ENCODE measurements at places on chromosomes 5 and 9.

DNA sequence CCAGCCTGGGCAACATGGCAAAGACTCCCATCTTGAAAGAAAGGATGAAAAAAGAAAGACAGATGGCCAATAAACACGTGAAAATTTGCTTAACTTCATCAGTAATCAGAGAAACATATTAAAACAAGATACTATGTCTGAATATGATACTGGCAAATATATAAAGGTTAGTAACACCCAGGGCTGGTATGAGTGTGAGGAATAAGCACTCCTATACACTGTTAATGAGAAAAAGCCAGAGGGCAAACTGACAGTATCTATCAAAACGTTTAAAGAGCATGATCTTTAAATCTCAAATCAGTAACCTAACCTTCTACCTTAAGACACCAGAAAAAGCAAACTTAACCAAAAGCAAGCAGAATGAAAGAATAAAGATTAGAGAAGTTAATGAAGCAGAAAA lies 14.1 kb downstream of the B4GALT1 start:
- no peak for DNase-seq

DNA sequence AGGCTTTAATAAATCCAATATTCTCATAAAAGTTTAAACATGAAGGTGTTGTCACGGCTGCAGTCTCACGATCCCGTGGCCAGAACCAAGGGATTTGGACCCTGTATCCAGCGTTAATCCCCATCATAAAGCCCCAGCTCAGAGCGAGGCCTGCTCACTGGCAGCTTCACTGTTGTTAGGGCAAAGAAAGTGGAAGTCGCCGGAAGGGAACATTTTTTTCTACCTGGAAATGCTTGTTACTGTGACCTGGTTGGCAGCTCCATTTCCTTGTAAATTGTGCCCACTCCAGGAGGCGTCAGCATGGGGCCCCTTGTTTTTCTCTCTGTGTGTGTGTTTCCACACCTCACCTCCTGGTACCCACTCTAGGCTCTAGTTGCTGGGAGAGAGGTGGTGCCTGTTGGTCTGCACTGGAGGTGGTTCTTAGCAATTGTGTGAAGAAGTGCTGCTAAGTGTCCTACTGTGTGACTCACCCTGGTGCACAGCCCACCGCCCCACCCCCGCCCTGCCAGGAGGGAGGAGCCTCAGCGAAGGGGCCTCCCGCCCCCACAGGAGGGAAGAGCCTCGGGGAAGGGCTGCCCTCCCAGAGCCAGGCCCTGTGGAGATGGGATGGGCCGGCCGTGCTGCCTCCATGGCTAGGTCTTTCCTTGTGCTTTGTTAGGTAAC lies 105.1 kb downstream of the EHMT1 start:
- DNase-seq, result no peak

DNA sequence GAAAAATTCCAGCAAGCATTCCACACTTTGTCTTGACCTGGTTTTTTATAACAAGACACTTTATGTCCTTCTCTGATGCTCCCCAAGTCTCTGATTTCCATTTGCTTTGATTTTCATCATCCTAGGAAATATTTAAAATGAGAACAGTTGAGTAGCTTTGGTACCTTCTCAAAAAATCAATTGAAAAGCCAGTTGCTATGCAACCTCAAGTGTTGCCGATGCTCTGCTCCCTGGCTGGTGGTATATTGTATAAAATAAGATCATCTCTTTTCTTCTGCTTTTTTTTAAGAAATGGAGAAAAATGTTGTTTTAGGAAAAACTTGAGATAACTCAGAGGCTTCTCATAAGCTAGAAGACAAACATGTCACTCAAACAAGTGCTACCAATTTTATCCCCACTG lies 109.7 kb downstream of the ZNF354C start:
- no peak for DNase-seq

GRCh38 chr5:168951356-168951755 lies 349.6 kb downstream of the SLIT3 start:
- DNase-seq, result no peak

DNA sequence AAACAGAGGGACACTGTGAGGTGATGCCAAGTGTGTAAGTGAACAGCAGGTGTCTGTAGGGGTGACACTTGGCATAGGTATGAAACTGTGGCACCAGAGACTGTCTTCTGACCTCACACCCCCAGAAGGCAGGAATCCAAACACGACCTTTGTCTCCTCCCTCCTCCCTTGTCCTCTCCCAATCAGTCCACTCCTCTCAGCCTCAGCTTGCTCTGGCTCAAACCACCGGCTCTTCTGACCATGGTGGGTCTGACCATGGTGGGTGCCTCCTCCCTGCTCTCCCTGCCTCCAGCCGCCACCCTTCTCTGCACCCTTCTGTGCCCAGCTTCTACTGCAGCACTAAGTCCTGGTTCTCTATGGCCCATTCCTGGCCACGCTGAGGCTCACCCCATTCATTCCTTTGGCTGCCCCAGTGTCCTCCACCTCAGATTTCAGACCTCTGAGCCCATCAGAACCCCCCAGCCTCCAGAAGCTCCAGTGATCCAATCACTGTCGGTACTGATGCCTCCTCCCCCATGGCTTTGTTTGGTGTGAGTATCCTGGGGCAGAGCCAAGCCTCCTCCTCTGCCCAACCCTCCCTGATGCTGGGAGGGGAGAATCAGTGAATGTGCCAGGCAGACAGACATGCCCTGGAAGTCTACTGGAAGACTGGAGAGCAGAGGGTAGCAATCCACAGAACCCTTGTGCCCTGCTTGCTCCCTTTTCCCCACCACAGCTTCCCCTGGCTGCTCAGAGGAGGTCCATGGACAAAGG lies 1.7 kb upstream of the ARID3C start:
- DNase-seq, result no peak

DNA sequence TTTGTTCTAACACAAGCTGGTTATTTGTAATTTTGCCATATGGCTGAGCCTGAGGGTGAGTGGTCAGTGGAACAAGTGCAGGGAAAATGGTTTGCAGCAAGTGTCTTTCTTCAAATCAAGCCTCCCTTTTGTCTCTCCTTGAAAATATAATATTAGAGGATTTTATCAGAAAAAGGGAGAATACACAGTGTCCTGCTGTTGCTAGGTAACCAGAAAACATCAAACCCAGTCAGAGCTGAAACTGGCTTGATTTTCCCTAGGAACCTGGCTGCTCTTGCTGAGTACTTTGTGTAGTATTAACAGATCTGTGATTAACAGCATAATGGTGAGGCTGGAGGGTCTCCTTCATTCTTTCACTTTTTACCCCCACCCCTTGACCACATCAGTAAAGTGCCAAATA lies 314.0 kb downstream of the ARHGEF28 start:
- no peak for DNase-seq

GRCh38 chr9:3124001-3124400 lies 280.1 kb upstream of the PUM3 start:
- DNase-seq, result no peak

- DNase-seq, result no peak
Observed at GRCh38 chr5:74665816-74666215, 19.2 kb upstream of the HEXB start.

GRCh38 chr5:54323495-54323894 lies 13.1 kb upstream of the ARL15 start:
- no peak for DNase-seq

GRCh38 chr5:101080462-101081240 lies 177.6 kb upstream of the ST8SIA4 start:
- DNase-seq, result no peak

DNA sequence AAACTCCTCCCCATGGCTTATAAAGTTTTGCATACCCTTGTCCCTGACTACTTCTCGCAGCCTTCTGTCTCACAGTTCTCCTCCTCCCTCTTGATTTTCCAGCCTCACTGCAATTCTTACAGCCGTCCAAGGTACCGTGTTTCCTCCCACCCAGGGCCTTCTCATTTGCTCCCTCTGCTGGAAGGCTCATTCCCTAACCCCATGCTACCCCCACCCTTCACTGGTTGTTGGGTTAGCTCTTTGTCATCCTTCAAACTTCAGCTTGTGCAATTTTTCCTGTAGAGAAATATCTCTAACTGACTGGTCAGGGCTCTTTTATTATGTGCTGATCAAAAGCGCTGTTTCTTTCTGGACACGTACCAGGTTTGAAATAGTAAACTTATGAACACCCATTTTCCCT lies 329.2 kb downstream of the EBF1 start:
- no peak for DNase-seq

GRCh38 chr9:131669269-131670157 lies 70.4 kb downstream of the RAPGEF1 start:
- DNase-seq, result no peak

GRCh38 chr5:51382521-51383130 lies 622 bp upstream of the ISL1 start:
- no peak for DNase-seq

- no peak for DNase-seq
Observed at GRCh38 chr9:129958796-129959195, 84.2 kb downstream of the FNBP1 start.

- DNase-seq, result no peak
Observed at GRCh38 chr9:7546261-7546660, 253.3 kb downstream of the DMAC1 start.

DNA sequence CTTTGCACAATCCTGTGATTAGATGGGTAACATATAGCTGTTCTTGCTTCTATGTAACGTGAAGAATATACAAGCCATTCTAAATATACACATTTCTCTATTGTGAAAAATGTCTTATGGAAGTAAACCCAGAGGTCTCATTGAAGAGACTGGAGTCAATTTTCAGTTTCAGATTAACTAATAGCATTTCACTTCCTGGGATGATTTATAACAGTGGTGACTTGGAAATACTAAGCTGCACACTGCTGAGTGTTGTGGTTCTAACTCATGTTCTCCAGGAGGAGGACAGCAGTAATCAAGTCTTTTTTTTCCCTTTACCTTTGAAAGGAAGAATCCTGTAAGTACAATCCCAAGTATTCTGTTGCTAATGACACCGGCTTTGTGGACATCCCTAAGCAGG lies 3.3 kb downstream of the CTSL start:
- no peak for DNase-seq

DNA sequence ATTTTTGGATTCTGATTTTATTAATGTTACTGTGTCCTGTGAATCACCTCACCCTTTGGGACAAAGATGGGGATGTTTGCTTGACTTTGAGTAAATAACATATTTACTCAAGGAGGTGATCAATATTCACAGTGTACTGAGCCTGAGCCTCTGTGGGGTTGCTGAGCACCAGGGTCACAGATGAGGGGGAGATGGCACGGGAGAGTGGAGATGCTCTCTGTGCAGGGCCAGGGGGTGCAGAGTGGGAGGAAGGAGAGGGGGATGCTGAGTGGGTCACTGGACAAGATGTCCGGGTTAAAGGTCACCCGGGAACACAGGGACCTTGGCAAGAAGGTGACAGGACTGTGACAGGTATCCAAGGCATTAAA lies 4.0 kb downstream of the SQSTM1 start:
- DNase-seq, result no peak

GRCh38 chr9:85524531-85524930 lies 217.2 kb downstream of the AGTPBP1 start:
- no peak for DNase-seq

- no peak for DNase-seq
Observed at GRCh38 chr5:180079702-180080466, 8.3 kb upstream of the RNF130 start.

GRCh38 chr9:3004572-3004971 lies 160.7 kb upstream of the PUM3 start:
- DNase-seq, result no peak

- DNase-seq, result no peak
Observed at GRCh38 chr5:83973925-83974815, 253.5 kb upstream of the HAPLN1 start.

- DNase-seq, result no peak
Observed at GRCh38 chr9:97563458-97564135, 62.1 kb downstream of the TMOD1 start.

GRCh38 chr5:73426034-73426433 lies 22.5 kb downstream of the FOXD1 start:
- DNase-seq, result no peak

DNA sequence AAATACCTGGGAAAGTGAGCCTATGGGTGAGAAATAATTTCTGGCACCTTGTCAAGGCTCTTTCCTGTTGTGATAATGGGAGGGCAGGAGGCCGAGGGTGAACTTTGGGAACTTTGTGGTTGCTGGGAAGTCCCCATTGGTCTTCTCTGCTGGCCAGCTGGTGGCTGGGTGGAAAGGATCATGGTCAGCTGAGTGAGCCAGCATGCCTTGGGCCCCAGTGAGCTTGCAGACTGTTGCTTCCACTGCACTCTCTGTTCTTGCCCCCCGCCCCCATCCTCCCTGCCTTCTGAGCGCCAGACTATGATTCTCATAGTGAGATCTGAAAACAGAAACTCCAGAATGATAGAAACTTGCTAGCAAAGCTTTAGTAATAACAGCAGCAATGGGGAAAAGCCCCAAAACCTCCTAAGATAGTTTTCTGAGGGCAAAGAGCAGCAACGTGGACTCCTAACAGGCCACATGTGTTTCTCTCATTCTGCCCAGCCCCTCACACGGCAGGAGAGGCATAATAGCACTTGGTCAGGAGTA lies 139.2 kb upstream of the SMARCA2 start:
- DNase-seq, result peak; percentile 65

DNA sequence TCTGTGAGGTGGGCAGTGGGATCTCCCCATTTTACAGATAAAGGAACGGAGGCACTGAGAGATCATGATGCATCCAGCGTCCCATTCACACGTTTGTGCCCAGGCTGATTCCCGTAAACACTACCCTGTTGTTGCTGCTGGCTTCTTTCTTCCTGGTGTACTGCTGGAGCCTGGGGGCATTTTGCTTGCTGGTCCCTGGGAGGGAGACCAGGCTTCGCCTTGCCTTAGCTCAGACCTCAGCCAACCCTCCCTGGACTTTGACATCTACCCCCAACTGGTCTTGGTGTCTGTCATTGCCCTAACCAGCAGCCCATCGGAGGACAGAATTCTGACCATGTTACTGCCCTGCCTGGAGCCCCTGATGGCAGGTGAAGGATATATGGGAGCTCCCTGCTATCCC lies 82.4 kb downstream of the ZNF618 start:
- DNase-seq, result no peak

Data from stimulated activated CD8-positive, alpha-beta memory T cell treated with anti-CD3 and anti-CD28 coated beads, Interleukin-2, amount 100 ng/mL, for 48 hours (primary cell).